ENCODE measurements at places on chromosomes 7 and 10. TPM values are rescaled to one million over a fixed set of nuclear protein-coding genes. Genes with fewer than 3 reads are reported as not detected.

GRCh38 chr10:46530249-46531186 lies 25.9 kb downstream of the GPRIN2 start:
- DNase-seq = no peak

DNA sequence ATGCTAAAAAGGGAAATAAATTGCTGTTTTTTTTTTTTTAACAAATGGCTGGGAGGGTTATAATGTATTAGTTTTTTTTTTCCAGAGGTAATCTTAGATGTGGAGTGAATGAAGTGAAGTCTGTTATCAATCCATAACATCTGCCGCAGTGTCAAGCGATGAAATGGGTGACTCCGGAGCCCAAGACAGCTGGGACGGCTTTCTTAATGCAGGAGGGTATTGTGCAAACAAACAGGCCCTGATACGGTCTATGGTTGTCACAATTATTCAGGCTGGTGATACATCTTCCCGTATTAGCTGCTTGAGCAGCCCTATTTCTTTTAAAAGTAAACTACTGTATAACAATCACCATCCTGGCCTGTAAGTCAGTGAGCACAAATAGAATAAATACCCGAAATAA lies 1231.2 kb downstream of the GATA3 start:
- DNase-seq = no peak

- DNase-seq = no peak
Measured at GRCh38 chr10:133299738-133300137, 8.9 kb downstream of the TUBGCP2 start.

OR9A2 gene
- total RNA-seq = not detected

MEOX2 gene
- not detected for total RNA-seq

CPVL gene
- total RNA-seq = 32.9 TPM

GRCh38 chr10:69865450-69865849 lies 63.7 kb downstream of the COL13A1 start:
- no peak for DNase-seq

DNA sequence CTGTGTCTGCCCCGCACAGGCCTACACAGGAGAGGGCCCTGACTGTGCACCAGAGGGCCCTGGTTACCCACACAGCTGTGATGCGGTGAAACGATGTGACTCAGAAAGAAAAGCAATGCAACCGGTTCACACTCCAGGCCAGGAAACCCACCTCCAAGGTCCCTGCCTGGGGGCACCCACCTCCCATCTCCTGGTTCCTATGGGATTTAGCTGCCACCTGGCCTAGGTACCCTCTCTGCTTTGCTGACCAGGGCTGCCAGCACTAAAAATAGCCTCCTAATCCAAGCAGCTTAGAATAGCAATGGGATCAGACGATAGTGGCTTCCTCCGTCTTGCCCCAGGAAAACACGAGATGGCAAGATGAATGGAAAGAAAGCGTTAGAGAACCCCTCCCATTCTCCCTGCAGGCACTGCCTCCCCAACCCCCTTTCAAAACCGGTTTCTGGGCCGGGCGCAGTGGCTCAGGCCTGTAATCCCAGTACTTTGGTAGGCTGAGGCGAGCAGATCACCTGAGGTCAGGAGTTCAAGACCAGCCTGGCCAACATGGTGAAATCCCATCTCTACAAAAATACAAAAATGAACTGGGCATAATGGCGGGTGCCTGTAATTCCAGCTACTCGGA lies 12.4 kb downstream of the RBP3 start:
- DNase-seq = no peak

DNA sequence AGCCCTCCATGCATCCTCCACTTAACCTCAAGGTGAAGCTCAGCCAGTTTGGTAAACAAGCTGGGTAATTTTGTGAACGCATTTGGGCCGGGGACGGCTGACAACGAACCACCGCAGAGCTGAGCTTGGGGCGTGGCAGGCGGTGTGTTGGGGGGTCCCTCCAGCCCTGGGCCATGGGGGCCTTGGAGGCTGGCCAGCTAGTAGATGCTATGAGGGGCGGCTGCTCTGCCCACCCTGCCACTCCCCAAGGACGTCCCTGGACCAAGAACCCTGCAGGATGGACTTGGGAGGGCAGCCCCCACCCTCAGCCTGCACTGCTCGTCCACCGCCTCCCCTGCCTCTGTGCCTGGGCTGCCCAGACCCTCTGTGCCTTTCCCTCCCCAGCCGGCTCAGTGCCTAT lies 12.0 kb upstream of the SCART1 start:
- no peak for DNase-seq

CNNM1 gene
- total RNA-seq = 0.66 TPM

DNA sequence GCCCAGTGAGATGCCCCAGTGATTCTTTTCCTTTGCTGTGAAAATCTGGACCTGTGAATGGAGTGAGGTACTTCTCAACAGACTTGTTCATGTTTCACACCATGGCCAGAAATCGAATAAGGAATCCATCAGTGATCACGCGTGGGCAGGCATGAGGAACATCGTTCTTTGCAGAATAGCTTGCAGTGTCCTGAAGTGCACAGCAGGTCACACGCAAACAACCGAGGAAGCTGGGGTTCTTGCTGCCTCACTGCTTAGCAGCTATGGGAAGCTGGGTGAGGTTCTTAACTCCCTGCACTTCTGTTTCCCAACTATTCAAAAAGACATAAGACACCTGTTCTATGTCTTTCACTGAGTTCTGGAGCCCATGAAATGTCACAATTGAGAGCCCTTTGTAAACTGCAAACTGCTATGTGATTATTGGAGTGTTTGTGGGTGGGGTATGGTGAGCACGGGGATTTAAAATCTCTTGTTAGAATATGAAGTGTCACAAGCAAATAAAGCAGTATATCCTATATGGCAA lies 253.4 kb downstream of the KIAA1217 start:
- DNase-seq = no peak

LIPF gene
- total RNA-seq = not detected
